Fibroblast of pulmonary artery (primary cell): ENCODE measurements at places on chromosomes 7 and 10.
A peak's percentile ranks its signal among the peaks of the same experiment; 100 is the strongest.

- DNase-seq, result no peak
Measured at GRCh38 chr10:102113956-102114857, 6.0 kb downstream of the LDB1 start.

- DNase-seq, result peak; percentile 46
Measured at GRCh38 chr10:73117976-73118743, 7.9 kb downstream of the NUDT13 start.

- no peak for DNase-seq
Measured at GRCh38 chr7:87517891-87518290, 42.4 kb upstream of the ABCB4 start.

- DNase-seq, result peak; percentile 97
Measured at GRCh38 chr10:110081911-110082310, 74.1 kb downstream of the ADD3 start.

- DNase-seq, result peak; percentile 35
Measured at GRCh38 chr7:16933296-16934279, 51.8 kb upstream of the AGR3 start.

DNA sequence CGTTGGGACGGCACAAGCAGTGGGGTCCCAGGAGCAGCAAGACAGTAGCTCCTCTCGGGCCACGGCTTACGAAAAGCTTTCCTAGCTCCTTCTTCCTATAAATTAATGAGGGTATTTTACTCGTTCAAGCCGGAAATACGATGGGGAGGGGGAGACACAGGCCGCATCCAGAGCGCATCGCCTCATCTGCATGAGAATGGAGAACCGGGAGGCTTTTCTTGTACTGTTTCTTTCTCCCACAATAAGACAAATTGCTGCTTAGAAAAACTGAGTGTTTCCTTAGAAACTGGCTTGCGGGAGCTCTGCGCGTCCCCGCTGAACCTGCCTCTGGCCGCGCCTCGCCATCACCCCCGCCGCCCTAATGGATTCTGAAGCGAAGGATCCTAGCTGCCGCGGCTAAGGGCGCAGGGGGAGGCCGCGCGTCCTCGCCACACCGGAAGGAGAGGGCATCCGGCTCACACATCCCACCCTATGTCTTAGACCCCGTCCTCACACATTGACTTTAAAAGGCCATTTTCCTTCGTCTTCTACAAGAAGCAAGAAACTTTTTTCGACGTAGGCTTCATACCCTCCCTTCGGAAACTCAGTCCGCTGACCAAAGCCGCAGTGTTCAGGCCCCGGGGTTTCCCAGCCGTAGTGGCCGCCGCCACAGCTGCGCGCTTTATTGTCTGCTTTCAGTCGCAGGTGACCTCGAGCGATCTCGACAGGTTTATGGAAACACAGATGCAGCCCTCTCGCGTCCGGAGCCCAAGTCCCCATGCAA is 8.8 kb downstream of the NXPH1 start:
- no peak for DNase-seq

- peak; percentile 7 for DNase-seq
Measured at GRCh38 chr7:113628948-113629847, 289.6 kb downstream of the PPP1R3A start.

GRCh38 chr7:138898255-138898654 is 82.9 kb downstream of the KIAA1549 start:
- DNase-seq, result no peak

- peak; percentile 56 for DNase-seq
Measured at GRCh38 chr7:130942211-130942964, 208.4 kb upstream of the KLF14 start.

DNA sequence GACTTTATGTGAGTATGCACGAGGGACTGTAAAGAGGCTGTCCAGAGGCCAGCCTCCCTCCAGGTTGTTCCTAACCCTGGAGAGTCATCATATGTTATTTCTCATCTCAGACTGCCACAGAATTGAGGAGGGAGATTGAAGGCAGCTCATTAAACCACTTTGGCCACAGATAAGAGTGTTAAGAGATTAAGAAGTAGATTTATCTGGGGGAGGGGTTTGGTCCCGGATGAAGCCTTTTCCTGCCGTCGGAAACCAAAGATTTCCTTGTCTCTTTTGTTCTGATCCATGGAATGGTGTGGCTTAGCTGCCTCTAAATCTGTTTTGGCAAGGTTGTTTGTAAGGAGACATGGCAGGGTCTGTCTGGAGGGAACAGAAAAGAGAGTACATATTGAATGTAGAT is 338.8 kb downstream of the AUTS2 start:
- DNase-seq, result no peak

GRCh38 chr10:15681076-15681475 is 38.6 kb downstream of the ITGA8 start:
- no peak for DNase-seq

DNA sequence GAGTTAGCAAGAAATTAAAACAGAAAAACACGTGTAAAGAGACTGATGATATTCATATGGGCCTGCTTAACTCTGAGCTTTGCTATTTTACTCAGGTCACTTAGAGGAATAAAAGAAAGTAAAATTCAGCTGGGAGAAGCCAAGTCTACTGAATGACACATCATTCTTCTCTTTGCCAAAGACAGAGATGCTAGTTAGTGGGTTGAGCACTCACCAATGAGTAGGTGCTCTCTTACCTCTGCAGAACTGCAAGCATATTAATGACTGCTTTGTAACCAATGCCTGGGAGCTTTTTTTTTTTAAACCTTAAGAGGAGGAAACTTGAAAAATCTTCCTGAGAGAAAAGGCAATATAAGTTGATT is 44.8 kb upstream of the BAMBI start:
- no peak for DNase-seq

DNA sequence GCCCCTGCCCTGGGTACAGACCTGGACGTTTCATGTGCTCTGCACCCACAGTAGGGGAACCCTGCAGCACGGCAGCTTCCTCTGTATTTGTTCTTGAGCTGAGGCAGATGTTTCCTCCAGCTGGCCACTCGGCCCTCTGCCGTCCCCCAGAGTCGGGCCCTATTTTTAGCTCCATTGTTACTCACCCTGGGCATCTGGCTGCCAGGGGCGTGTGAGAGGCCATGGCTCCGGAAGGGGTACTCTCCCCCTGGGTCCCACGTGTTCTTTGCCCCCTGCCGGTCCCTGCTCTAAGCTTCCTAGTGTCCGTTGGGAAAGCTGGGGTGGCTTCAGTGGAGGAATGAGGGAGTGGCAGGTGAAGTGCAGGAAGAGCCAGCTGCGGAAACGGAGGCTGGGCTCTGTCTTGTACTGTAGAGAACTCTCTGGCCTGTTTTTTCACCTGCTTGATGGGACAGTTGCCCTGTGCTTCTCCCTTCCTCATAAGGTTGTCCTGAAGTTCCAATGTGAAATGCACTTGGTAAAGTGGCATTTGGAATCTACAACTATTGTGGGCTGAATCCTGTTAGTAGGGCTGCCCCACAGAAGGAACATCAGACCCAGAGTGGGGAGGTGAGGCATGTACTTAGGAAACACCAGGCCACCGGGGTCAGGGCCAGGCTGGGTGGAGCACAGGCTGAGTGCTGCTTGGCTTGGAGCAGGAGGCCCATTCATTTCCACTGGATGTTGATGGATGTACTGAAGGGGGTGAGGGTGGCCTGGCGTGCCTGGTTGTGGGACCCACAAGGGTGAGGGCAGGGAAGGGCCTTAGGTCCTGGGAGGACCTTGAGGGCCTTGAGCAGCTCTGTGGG is 30.6 kb downstream of the PALD1 start:
- peak; percentile 39 for DNase-seq

DNA sequence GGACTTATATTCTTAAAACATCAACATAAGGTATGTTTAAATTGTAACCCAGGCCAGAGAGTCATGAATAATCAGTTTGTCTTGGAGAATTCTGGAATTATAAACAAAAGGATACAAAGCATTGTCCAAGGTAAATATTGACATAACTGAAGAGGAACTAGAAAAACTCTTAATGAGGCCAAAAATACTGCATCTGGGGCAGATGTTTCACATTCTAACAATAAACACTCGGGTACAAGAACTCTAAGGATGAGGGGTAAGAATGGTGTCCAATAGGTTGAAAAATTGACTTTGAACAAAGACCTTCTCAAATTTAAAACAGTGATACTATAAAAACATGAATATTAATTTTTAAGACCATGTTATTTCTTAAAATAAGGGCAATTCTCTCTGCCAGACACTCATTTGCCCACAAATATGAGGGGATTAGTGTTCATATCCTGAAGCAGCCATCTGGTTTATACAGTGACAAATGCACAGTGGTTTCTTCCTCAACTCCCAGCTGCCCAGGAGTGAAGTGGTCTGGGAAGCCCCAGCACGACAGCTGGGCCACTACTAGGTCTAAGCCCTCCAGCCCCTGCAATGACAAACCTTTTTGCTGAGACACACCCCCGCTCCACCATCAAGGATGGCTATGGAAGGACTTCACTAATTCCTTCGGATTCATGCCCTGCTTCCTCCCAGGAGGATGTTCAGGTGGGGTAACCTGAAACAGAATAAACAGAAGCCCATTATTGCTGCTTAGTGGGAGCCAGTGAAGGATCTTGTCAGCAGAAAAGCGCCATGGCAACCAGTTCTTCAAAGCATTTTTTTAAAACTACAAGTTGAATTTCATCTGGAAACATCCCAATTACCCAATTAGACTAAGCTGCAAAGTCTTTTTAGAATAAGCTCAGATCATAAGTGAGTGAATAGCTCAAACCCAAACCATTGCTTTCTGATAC is 107.5 kb upstream of the ARID5B start:
- DNase-seq, result no peak

DNA sequence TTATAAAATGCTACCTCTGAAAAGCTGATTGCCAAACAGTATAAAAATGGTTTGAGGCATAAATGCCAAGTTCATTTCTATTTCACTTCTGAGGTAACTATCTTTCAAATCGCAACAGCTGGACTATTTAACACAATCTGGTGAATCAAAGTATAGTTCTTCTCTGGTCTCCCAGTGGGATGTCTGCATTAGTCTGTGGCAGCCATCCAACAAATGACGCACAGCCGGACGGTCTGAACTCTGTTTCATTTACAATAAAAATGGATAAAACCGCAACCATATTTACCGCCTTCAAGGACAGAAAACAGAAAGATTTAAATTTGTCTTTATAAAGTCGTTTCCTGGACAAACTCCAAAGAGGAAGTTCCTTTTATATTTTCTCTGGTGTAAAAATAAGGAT is 41.9 kb downstream of the ENO4 start:
- DNase-seq, result peak; percentile 87

GRCh38 chr7:48742079-48742798 is 182.1 kb upstream of the CDC14C start:
- DNase-seq, result no peak
